ENCODE measurements at places on chromosomes 7 and 10. TPM values are rescaled to one million over a fixed set of nuclear protein-coding genes. Genes with fewer than 3 reads are reported as not detected.
A peak's percentile ranks its signal among the peaks of the same experiment; 100 is the strongest.

DNA sequence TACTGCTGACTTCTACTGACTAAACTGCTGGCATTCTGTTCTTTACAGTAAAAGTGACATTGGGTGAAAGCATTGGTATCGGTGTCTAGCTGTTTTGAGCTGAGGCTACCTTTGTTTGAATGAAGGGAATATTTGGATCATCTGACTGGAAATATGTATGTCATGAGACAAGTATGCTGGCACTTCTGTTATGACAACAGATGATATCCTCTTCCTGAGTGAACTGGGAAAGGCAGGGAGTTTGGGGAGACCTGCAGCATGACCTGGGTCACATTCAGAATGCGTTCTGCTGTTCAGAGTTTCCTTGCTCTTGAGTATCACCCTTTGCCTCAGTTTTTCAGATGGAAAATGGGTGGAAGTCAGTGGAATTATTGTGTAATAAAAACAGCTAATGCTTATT lies 81.8 kb downstream of the PLCE1 start:
- H3K27ac ChIP-seq = no peak overlapping the region
- no peak overlapping the region for H3K4me3 ChIP-seq

The ATG9B gene
- polyA plus RNA-seq = 0.39 TPM

The SND1 gene
- polyA plus RNA-seq = 110 TPM

GRCh38 chr7:102300643-102301221 lies 14.1 kb downstream of the SH2B2 start:
- no peak for DNase-seq
- no peaks in the 10 kb centered on the region for H3K36me3 ChIP-seq
- H3K4me1 ChIP-seq = peaks cover 7% of the 10 kb centered on the region
- H3K27me3 ChIP-seq = peaks cover 11% of the 10 kb centered on the region
- H3K4me3 ChIP-seq = no peak overlapping the region

The TIMM23 gene
- 80.2 TPM for polyA plus RNA-seq

The COBL gene
- polyA plus RNA-seq = 4.9 TPM

The WDR11 gene
- polyA plus RNA-seq = 45.2 TPM

- no peaks in the 10 kb centered on the region for H3K27me3 ChIP-seq
- H3K4me1 ChIP-seq = no peaks in the 10 kb centered on the region
- no peak overlapping the region for H3K27ac ChIP-seq
- peaks cover 3% of the 10 kb centered on the region for H3K36me3 ChIP-seq
These were observed 11.5 kb downstream of the PMS2 start for GRCh38 chr7:5997210-5997808.

- H3K27me3 ChIP-seq = no peaks in the 10 kb centered on the region
- H3K27ac ChIP-seq = no peak overlapping the region
These were observed 573.1 kb upstream of the FOXK1 start for GRCh38 chr7:4108951-4109350.

DNA sequence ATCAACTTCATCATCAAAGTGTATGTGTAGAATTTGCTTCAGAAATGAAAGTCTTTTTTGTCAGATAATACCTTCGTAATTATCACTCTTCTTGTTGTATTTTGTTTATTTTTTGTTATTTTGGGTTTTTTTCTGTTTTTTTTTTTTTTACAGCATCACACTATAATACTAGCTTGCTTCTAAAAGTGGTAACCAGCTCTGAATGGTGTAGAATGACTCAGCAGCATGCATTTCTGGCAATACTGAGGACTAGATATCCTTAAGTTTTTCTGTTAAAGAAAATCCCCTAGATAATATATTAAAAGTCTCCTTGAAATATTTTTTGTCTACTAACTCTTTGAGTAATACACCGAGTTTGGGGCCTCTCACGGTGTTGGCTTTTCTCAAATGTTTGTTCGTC lies 109.1 kb downstream of the LMBR1 start:
- no peaks in the 10 kb centered on the region for H3K36me3 ChIP-seq
- DNase-seq = no peak
- no peaks in the 10 kb centered on the region for H3K27me3 ChIP-seq
- H3K4me3 ChIP-seq = no peak overlapping the region
- no peaks in the 10 kb centered on the region for H3K4me1 ChIP-seq
- no peak overlapping the region for H3K27ac ChIP-seq

GRCh38 chr10:52755297-52756062 lies 17.1 kb downstream of the MBL2 start:
- peaks cover 82% of the 10 kb centered on the region for H3K4me1 ChIP-seq
- no peaks in the 10 kb centered on the region for H3K36me3 ChIP-seq
- no peaks in the 10 kb centered on the region for H3K27me3 ChIP-seq
- H3K4me3 ChIP-seq = peak overlapping the region; percentile 55
- peak overlapping the region; percentile 93 for H3K27ac ChIP-seq

The ZNF804B gene
- polyA plus RNA-seq = not detected

DNA sequence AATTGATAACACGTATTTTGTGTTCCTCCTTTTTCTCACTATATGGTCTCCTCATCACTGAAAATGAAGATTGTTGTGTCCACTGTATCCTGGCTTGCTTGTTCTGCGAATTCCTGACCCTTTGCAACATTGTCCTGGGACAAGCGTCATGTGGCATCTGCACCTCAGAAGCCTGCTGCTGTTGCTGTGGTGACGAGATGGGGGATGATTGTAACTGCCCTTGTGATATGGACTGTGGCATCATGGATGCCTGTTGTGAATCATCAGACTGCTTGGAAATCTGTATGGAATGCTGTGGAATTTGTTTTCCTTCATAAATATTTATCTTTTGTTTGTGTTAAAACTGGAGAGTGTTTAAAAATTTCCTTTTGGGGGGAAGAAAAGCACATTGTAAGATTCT lies 93.7 kb downstream of the MDFIC start:
- no peak overlapping the region for H3K4me3 ChIP-seq
- H3K36me3 ChIP-seq = no peaks in the 10 kb centered on the region
- no peaks in the 10 kb centered on the region for H3K27me3 ChIP-seq
- H3K27ac ChIP-seq = no peak overlapping the region
- H3K4me1 ChIP-seq = no peaks in the 10 kb centered on the region

The MEPCE gene
- 12.3 TPM for polyA plus RNA-seq

GRCh38 chr7:110253093-110253492 lies 837.8 kb upstream of the LRRN3 start:
- H3K27ac ChIP-seq = no peak overlapping the region
- H3K4me1 ChIP-seq = no peaks in the 10 kb centered on the region
- H3K27me3 ChIP-seq = no peaks in the 10 kb centered on the region
- no peak overlapping the region for H3K4me3 ChIP-seq

GRCh38 chr7:121473645-121474300 lies 77.7 kb upstream of the FAM3C start:
- no peak overlapping the region for H3K27ac ChIP-seq
- H3K27me3 ChIP-seq = no peaks in the 10 kb centered on the region
- H3K4me3 ChIP-seq = no peak overlapping the region
- no peak for DNase-seq

DNA sequence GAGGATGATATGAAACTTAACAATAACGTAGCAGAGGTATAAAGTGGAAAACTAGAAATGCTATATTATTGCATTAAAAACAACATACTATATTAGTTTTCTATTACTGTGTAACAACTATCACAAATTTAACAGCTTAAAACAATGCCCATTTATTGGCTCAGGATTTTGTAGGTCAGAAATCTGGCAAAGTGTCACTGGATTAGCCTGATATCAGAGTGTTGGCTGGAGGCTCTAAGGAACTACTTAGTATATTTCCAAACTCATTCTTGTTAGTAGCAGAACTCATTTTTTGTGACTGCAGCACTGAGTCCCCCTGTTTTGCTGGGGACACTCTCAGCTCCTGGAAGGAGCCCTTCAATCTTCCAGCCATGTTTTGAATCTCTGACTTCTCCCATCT lies 306.8 kb downstream of the ETV1 start:
- no peaks in the 10 kb centered on the region for H3K36me3 ChIP-seq
- H3K4me3 ChIP-seq = no peak overlapping the region
- no peak overlapping the region for H3K27ac ChIP-seq
- no peaks in the 10 kb centered on the region for H3K4me1 ChIP-seq
- DNase-seq = no peak

DNA sequence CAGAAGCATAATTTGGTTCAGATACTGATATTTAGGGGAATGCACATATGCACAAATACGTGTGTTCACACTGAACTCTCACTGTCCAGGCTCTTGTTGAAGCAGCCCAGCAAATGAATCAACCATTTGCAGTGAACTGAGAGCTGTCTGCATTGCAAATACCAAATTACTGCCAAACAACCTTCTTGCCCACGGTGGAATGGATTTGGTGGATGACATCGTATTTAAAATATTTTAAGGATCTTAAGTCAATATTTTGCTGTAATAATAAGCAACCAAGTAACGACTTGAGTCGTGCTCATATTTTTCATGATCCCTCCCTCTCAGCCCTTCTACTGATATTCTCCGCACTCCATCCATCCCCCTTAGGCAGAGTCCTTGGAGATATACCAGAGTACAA lies 107.9 kb upstream of the FEZF1 start:
- no peak for DNase-seq
- no peak overlapping the region for H3K27ac ChIP-seq
- no peaks in the 10 kb centered on the region for H3K36me3 ChIP-seq
- H3K27me3 ChIP-seq = no peaks in the 10 kb centered on the region
- no peak overlapping the region for H3K4me3 ChIP-seq

DNA sequence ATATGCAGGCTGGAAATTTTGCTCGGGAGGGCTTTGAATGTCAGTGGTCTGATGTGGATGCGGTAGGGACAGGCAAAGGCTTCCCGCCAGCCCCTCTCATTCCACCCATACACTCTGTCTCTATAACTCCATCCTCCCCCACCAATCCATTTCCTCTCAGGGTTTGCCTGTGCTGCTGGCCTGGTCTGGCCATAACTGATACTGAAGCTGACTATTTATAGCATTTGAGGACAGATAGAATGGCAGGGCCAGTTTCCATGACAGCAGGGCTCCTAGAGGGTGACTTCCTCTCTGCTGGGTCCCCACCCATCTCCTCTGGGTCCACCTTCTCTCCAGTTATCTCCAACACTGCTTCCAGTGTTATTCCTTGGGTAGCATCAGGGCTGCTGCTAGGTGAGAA lies 6.6 kb upstream of the PDLIM1 start:
- DNase-seq = no peak
- no peaks in the 10 kb centered on the region for H3K27me3 ChIP-seq
- H3K27ac ChIP-seq = no peak overlapping the region
- H3K4me3 ChIP-seq = no peak overlapping the region

GRCh38 chr7:70542750-70543376 lies 589.1 kb upstream of the GALNT17 start:
- H3K27ac ChIP-seq = no peak overlapping the region
- DNase-seq = no peak
- H3K4me1 ChIP-seq = no peaks in the 10 kb centered on the region

The OR2A5 gene
- not detected for polyA plus RNA-seq

- no peaks in the 10 kb centered on the region for H3K4me1 ChIP-seq
- no peaks in the 10 kb centered on the region for H3K27me3 ChIP-seq
- H3K27ac ChIP-seq = no peak overlapping the region
These were observed 593.8 kb upstream of the ANKRD30A start for GRCh38 chr10:36531621-36532020.

DNA sequence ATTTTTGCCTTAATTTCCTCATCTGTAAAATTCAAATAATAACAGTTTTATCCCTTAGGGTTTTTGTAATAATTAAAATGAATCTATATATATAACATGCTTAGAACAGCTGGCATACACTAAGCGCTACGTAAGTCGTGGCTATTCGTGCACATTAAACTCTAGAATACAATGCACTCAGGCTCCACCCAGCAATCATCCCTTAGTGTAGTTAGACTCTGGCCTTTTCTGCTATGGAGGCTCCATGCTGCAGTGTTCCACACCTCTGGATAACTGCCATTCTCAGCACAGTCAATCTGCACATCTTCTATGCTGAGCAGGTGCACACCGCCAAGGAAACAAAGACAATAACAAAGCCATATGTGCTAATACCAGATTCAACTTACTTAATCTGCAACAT lies 92.9 kb downstream of the IPMK start:
- no peak overlapping the region for H3K27ac ChIP-seq
- H3K36me3 ChIP-seq = no peaks in the 10 kb centered on the region

The AKR1D1 gene
- 6.8 TPM for polyA plus RNA-seq

DNA sequence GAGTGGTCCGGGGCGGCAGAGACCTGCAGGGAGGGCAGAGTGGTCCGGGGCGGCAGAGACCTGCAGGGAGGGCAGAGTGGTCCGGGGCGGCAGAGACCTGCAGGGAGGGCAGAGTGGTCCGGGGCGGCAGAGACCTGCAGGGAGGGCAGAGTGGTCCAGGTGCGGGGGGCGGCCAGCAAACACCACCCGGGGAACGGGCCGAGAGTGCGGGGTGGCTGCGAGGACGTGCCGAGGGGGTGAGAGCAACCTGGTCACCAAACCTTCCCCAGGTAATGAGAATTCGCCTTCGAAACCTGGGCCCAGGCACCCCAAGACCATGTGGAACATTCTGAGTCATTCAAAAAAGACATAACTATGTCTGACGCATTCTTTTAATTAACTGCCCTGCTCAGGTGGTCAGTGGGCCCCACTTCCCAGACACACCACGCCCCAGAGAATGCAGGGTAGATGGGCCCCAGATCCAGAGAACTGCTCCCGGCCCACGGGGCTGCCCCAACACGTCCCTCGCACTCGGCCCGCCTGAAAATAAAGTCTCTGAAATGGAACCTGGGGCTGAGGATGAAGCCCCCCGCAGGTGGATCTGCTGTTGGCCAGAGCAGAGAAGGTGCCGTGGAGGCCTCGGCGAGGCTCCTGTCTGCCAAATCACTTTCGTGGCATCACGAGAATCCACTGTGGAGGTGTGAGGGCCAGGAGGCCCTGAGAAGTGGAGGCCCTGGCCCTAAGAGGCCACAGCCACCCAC lies 12.5 kb upstream of the GPR146 start:
- H3K36me3 ChIP-seq = no peaks in the 10 kb centered on the region
- no peak for DNase-seq
- peaks cover 23% of the 10 kb centered on the region for H3K4me1 ChIP-seq
- H3K4me3 ChIP-seq = no peak overlapping the region
- H3K27me3 ChIP-seq = no peaks in the 10 kb centered on the region
- no peak overlapping the region for H3K27ac ChIP-seq

GRCh38 chr7:157815706-157816022 lies 478.9 kb downstream of the DNAJB6 start:
- H3K27ac ChIP-seq = no peak overlapping the region
- no peaks in the 10 kb centered on the region for H3K4me1 ChIP-seq
- H3K36me3 ChIP-seq = no peaks in the 10 kb centered on the region
- DNase-seq = no peak
- H3K27me3 ChIP-seq = 0 out of 2 replicates have a peak, but pooled peaks cover 1% of the 10 kb centered on the region

DNA sequence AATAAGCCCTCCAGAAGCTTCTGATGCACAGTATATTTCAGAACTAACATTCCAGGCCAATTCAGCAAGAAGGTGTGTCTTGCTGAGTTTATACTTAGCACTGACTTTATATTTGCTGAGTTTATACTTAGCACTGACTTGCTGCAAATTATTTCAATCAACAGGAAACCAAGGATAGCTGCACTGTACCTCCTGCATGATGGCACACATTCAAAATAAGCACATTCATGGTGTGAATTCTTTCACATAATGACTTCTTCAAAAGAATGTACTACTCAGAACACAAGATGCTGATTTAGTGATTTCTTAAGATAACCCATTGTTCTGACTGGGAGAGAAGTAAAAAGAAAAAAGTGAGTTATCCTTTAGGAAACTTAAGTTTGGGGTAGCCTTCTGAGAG lies 52.0 kb downstream of the JAZF1 start:
- peaks cover 6% of the 10 kb centered on the region for H3K27me3 ChIP-seq
- no peak overlapping the region for H3K27ac ChIP-seq
- no peaks in the 10 kb centered on the region for H3K36me3 ChIP-seq
- DNase-seq = no peak
- no peak overlapping the region for H3K4me3 ChIP-seq

Measured in HepG2 (cell line).